ENCODE measurements at places on chromosomes 5 and 9. TPM values are rescaled to one million over a fixed set of nuclear protein-coding genes. Genes with fewer than 3 reads are reported as not detected.

GALNT12 gene
- total RNA-seq = 7.9 TPM

DIAPH1 gene
- total RNA-seq = 227 TPM

EGFLAM gene
- not detected for total RNA-seq

TAF1L gene
- total RNA-seq = 0.05 TPM
